ENCODE measurements at places on chromosomes 6 and 20.

- no peak for DNase-seq
Observed at GRCh38 chr6:12151433-12151820, 138.7 kb upstream of the EDN1 start.

DNA sequence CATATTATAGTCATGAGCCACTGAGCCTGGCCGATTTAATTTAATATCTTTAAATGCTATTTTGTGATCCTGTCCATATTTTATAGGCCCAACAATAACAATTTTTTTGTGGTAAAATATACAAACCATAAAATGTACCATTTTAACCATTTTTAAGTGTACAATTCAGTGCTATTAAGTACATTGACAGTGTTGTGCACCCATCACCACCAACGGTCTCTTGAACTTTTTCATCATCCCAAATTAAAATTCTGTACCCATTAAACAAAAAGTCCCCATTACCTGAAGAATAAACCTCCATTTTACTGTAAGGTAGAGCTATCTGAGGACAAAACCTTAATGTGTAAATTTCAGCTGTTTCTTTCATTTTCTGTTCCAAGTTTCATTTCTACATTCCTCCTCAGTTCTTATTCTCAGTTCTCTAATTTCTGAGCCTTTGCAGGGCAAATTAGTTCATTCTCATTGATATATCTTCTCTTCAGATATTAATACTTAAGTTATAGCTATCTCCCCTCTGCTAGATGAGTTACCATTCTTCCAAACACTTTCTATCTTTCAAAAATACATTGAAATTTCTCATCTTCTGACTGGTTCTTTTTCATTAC is 10.3 kb downstream of the MTO1 start:
- DNase-seq = no peak

GRCh38 chr6:123715006-123715863 is 78.5 kb upstream of the TRDN start:
- no peak for DNase-seq

DNA sequence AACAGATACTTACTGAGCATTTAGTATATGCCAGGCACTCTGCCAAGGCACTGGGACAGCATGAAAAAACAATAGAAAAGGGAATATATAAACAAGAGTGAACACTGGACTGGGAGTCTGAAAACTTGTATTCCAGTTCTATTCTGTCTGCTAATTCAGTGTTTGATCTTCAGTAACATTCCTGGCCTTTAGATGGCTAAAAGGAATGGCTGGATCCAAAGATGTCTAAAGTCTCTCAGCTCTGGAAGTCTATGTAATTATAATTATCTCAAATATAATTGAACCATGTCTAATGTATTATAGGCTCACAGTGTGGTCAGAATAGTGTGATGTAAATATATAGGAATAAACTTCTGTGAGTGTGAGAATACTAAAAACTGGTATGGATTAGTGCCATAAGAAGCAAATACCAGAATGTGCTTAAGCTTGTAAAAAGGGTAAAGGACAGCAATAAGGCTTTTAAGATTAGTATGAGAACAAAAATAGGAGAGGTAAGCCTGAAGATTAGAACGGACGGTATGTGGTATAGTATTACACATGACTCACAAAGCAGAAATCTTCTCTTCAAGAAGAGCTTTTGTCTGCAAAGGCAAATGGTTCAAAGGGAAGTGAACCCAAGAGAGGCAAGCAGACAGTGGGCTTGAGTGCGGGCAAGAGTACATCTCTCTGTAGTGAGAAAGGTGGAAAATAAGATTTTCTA is 68.5 kb downstream of the TMEM200A start:
- DNase-seq = no peak

- DNase-seq = no peak
Observed at GRCh38 chr6:106397431-106397830, 36.9 kb downstream of the CRYBG1 start.

DNA sequence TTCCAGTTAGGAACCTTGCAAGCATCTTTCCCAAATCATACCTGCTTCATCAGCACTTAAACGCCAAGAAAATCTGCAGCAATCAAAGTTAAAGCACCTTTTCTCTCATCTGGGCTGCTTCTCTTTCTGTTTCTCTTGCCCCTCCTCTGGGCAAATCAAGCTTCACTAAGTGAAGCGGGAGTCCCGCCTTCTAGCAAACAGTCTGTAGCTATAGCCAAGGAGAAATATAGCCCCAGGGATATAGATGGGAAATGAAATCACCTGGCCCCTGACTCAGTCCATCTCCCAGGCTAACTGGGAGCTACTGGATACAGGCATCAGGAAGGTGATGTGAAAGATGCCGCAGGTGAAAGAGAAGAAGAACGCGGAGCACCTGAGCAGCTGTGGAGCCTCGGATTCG is 481.9 kb downstream of the C6orf118 start:
- no peak for DNase-seq

DNA sequence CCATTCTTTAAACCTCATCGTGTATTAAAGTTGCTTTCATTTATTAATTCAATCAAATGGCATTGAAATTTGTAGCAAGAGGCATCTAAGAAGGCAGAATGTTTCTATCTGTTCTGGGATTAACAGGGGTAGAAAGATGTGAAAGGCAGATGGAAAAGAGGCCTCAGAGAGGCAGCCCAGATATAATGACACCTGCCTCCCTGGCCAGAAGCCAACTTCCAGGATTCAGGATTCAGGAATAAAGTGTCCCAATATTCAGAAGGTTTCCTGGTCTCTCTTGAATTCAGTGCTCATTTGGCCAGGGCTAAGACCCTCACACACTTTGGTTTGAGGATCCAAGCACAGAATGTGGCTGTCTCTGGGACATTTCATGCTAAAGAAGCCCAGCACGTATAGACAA is 39.9 kb downstream of the HLA-B start:
- DNase-seq = no peak

DNA sequence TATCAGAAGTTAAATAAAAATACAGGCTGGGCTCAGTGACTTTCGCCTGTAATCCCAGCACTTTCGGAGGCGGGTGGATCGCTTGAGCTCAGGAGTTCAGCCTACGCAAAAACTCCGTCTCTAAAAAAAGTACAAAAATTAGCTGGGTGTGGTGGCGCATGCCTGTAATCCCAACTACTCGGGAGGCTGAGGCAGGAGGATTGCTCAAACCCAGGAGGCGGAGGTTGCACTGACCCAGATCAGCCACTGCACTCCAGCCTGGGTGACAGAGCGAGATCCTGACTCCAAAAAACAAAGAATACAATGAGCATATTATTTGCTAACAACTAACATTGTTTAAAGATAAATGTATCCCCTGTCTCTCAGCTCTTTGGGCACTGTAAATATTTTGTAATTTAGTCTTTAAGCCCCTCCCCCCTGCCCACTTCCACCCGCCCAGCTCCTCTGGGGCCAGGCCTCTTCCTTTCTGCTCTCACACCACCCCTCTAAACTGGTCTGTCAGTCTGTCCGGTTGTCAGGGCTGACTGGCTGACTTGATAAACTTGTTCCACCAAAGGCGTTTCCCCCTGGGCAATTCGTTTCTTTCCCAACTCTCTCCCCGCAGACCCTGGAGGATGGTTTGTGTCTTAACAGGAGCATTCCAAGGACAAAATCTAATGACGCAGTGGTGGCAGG is 62.4 kb upstream of the QKI start:
- no peak for DNase-seq

GRCh38 chr6:170091000-170091638 is 199.8 kb downstream of the DLL1 start:
- no peak for DNase-seq

DNA sequence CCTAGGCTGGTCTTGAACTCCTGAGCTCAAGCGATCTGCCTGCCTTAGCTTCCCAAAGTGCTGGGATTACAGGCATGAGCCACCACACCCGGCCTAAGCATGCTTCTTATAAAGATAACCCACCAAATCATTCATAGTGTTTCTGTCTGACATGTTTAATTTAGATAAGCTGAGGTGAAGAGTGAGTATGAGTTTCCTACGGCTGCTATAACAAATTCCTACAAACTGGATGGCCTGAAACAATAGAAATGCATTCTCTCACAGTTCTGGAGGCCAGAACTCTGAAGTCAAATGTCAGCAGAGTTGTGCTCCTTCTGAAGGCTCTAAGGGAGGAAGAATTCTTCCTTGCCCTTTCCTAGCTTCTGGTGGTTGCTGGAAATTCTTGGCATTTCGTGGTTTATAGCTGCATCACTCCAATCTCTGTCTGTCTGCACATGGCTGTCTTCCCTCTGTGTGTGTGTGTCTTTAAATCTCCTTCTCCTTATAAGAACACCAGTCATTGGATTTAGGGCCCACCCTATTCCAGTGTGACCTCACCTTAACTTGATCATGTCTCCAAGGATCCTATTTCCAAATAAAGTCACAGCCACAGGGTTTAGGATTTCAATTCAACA is 29.9 kb downstream of the MAPK13 start:
- no peak for DNase-seq

- no peak for DNase-seq
Observed at GRCh38 chr20:20303742-20304141, 64.2 kb upstream of the INSM1 start.

DNA sequence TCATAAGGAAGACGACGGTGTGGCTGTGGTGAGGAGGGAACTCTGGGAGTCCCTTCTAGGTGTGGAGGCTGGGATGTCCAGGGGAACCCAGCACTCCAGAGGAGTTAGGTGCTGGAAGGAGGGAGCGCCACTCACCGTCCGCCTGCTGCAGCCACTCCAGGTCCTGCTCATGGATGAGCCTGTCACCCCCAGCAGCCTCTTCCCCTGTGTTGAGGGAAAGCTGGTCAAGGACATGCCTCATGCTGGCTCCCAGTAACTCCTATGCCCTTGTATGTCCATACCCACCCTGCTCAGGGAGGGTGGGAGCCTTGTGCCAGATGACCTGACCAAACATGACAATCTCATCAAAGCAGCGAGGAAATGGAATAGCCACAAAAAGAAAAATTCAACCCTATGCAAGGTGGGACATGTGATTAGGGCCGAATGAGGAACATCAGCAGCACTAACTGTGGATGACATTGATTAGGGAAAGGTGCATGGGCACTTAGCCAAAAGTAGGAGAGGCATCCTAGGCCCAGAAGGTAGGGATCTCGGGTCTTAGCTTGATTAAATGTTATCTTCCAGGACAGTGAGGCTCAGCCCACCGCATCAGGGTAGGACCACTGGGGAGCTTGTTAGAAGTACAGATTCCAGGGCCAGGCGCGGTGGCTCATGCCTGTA is 3.0 kb downstream of the DNPH1 start:
- DNase-seq = no peak

- no peak for DNase-seq
Observed at GRCh38 chr6:15663130-15663871, 473 bp upstream of the DTNBP1 start.

DNA sequence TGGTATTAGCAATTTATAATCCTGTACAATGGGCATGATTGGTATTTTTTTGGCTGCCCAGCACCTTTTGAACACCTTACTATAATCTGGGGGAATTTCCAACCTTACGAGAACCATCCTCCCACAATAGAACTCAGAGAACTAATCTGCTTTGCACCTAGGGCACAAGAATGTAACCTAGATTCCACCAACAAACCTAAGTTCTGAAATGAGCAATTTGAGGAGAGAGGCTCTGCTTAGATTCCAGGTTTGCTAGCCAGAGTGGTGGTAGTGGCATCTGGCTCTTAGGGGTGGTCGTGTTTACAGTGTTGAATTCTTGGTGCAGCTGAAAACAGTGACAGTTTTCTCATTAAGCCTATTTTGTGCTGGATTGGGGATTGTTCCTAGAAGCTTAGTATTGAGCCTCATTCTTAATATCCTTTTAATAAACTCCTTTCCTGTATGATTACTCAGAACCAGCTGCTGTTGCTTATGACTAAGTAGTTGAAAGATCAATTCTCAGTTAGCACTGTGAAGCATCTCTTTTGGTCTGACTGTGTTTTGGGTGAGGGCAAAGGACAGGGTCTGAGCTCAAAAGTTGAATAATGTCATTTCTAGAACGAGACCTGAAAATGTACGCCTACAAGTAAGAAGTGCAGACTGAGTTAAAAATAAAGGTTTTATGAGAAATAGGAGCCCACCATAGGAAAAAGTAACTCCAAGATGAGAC is 385.6 kb downstream of the CDKAL1 start:
- no peak for DNase-seq

- DNase-seq = no peak
Observed at GRCh38 chr20:14829906-14830305, 492.5 kb upstream of the FLRT3 start.

DNA sequence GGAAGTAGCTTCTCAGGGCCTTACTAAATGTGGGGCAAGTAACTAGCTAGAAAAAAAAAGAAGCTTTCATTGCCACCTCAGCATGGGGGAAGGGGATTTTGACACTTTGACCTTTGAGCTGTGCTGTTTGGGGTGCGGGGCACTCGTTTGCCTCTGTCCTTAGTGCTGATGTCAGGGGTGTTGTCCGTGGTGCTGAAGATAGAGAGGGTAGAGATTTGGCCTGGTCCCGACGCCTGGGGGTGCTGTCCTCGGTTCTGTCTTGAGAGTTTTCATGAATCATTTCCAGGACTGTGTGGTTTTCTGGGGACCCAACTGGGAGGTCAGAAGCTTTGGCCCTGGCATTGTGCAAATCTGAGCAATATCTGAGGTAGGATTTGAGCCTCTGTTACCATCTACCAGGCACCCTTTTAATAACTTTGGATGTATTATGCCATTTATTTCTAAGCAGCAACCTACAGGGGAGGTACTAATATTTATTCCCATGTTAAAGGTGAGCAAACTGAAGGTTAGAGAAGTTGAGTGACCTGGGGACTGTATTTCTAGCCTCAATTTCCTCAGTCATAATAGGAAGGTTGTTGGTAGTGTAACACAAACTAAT is 78.0 kb downstream of the DLGAP4 start:
- DNase-seq = peak; percentile 64

DNA sequence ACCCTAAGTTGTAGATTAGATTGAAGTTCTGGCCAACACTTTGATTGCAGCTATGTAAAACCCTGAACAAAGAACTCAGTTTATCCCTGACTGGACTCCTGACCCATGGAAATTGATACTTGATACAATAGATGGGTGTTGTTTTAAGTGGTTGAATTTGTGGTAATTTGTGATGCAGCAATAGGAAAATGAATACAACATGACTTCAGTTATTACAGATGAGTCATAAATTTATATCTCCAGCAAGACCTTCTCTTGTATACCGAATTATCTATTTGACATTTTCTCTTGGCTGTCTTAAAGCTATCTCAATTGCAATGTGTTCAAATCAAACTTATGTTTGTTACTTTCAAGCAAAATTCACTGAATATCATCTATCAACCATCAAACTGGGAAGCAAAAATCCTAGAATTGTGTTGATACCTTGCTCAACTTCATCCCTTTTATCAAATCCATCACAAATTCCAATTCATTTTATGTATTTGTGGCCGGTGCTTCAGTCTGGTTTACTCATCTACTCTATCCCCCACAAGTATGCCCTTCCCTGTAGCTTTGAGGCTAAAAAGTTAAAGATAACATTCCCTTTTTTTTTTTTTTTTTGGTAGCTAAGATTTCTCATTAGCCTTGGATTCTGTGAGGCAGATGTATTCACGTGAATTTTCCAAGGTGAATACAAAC is 129.4 kb upstream of the CENPW start:
- DNase-seq = no peak

DNA sequence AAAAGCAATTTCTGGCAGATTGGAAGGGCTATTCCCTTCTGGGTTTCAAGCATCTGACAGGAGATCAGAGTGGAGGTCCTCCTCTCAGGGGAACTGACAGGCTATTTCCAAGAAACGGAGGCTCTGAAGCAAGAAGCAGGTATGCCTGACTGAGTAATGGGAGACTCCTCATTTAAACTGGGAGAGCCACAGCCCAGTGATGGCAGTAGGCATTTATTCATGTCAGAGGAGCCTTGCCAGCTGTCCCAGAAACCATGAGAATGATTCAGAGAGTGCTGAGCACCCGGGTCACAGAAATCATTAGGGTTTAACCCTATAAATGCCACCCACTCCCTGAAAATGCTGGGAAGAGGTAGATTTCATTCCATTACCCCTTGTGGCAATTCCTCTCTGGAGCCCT is 247.5 kb upstream of the RNF217 start:
- no peak for DNase-seq

- peak; percentile 64 for DNase-seq
Observed at GRCh38 chr6:43509984-43510826, at the start of gene LRRC73. TSS of gene LRRC73 (minus strand) at chr6:43510346. CDS start at chr6:43509785, 561 bp downstream.

Measured in HuH-7.5 (cell line).